ENCODE measurements at places on chromosomes 7 and 10.

DNA sequence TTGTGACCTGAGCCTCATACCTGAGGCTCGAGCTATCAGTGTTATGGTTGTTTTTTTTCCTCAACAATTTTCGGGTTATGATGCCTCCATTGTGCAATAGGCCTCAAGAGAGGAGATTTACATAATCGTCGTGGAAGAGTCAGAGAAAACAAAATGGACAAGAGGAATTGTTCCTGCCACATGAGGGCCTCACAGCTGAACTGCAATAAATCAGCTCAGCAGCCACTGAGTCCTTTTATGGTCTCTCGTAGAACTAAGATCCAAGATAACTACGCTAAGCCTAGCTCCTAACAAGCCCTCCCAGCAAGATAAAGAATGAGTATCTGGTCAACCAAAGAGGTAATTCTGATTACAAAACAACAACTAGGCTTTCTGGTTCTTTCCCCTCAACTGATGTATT, 336.8 kb downstream of the WDR11 start:
- no peak for DNase-seq

GRCh38 chr7:6708304-6708703, 1.6 kb upstream of the ZNF12 start:
- no peak for DNase-seq

GRCh38 chr10:31678139-31678536, 250.5 kb downstream of the ARHGAP12 start:
- no peak for DNase-seq

- DNase-seq = no peak
These were observed 47.2 kb upstream of the MKI67 start for GRCh38 chr10:128173386-128173785.

GRCh38 chr10:48289501-48290238, 15.2 kb upstream of the FRMPD2 start:
- DNase-seq = no peak

GRCh38 chr10:44860811-44861736, 50.1 kb upstream of the TMEM72 start:
- no peak for DNase-seq

- no peak for DNase-seq
These were observed 51.2 kb downstream of the TEX36 start for GRCh38 chr10:125631806-125632205.

DNA sequence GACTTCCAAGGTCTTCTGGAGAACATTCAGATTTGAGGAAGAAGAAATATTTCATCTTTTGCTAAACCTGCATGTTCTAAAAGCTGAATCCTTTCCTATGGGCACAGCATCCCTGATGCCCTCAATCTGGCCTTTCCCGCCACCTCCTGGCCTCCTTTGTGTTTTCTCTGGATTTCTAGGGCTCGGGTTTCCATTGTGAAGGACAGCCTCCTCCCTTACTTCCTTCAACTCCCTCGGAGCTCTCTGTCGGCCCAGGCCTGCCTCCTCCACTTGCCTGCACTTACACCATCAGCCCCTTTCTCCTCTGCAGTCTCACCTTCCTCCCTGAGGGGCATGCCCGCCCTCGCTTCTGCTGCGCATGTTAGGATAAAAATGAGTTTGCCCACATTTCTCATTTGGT, 75.4 kb downstream of the WIPF3 start:
- no peak for DNase-seq

DNA sequence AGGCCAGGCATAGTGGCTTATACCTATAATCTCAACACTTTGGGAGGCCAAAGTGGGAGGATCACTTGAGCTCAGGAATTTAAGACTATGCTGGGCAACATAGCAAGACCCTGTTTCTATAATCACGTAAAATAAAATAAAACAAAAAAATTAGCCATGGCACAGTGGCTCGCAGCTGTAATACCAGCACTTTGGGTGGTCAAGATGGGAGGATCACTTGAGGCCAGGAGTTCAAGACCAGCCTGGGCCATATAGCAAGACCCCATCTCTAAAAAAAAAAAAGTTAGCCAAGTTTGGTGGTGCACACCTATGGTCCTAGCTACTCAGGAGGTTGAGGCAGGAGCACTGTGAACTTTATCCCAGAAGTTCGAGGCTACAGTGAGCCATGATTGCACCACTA, 30.9 kb downstream of the DNA2 start:
- DNase-seq = no peak

- no peak for DNase-seq
These were observed 22.6 kb downstream of the EPDR1 start for GRCh38 chr7:37942934-37943610.

DNA sequence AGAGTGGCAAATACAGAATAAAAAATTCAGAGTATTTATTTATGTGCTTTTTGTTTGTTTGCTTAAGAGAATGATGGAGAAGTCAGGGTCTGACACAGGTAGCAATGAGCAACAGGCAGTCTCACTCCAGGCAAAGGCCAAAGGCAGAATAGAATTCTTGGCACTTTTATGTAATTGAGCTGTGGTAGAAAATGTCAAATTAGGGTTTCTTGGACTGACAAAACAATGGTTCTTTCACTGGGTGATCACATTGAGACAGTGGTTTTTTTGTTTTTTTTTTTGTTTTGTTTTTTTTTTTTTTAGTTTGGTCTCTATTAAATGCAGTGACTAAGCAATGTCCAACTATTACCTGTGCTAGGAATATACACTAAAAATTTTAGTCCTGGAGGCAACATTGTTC, 27.4 kb downstream of the POM121L12 start:
- no peak for DNase-seq

- DNase-seq = no peak
These were observed 700.2 kb downstream of the TYW1 start for GRCh38 chr7:67696878-67697277.

- no peak for DNase-seq
These were observed 3.2 kb downstream of the HTRA1 start for GRCh38 chr10:122464586-122464985.

- DNase-seq = no peak
These were observed 41.0 kb downstream of the TSPAN15 start for GRCh38 chr10:69492091-69492745.

GRCh38 chr10:11810313-11810766, 12.8 kb upstream of the PROSER2 start:
- no peak for DNase-seq

DNA sequence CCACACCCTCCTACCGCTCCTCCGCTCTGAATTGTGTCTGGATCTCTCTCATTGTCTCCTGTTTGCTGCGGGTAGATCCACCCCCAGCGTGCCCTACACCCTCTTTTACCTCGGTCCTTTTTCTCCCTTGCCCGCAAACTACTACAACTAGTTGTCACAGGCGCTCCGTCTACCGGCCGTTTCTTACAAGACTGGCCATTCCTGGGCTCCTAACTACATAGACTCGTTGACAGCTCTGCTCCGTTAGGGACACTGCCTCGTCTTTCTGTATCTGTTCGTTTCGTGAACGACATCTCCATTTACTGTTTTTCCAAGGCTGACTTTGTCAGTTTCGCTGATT, 786 bp downstream of the TAF3 start:
- no peak for DNase-seq

DNA sequence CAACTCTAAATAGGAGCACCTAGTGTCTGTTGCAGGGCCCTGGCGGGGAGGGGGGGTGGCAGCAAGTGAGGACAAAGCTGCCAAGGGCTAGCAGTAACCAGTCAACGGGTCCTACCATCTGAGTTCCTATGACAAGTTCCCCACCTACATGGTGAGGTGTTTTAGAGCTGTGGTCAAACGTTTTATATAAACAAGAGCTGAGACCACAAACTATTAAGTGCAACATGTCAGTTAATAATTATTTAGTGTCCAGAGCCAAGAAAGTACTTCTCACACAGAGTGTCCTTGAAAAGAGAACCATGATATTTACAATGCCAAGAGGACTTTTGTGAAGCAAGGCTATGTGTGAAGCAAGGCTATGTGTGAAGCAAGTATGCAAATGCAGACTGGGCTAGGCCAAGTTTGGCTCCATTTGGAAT, 434.7 kb downstream of the TNS3 start:
- DNase-seq = no peak

GRCh38 chr10:111030042-111030750, 46.6 kb upstream of the ADRA2A start:
- no peak for DNase-seq

GRCh38 chr7:124765401-124766352, at the start of gene GPR37:
Gene GPR37, minus strand, starts transcription at chr7:124765792. Its CDS starts 816 bp downstream, at chr7:124764976.
- peak; percentile 49 for DNase-seq

- no peak for DNase-seq
These were observed 29.3 kb downstream of the TMEM248 start for GRCh38 chr7:66950311-66950710.

- DNase-seq = no peak
These were observed 227.6 kb upstream of the NPSR1 start for GRCh38 chr7:34430456-34430855.

DNA sequence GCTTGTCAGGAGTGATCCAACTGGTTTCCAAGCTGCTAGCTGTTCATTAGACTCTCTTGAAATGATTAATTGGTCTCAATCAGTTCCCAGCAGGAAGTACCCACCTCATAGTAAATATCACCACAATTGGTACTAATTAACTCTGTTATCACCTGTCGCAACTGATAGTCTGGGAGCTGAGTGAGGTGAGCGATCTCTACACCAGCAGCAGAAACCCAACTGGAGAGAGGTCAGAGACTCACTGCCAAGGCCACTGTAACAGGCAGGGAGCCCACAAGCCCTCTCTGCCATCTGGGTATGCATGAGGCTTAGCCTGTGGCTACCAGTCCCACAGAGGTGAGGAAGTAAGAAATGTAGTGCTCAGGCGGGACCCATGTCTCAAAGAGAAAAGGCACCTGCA, 245.5 kb downstream of the DYNC1I1 start:
- DNase-seq = no peak

DNA sequence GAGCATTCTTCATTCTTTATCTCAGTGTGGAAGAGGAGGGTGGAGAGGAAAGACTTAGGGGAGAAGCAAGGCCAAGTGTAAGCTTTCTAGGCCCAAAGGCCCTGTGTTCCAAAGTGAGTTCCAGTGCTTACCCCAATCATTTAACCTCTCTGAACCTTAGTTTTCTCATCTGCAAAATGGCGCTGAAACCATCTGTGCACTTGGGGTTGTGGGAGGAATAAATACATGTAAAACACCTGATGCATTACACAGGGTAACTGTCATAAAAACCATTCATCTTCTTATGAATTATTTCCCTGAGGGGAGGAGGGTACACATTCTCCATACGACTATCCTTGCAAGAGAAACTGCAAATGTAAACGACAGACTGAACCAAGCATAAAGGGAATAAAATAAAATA, 19.0 kb downstream of the PIK3AP1 start:
- no peak for DNase-seq

All from left renal pelvis (tissue), 4 donors.